ENCODE measurements at places on chromosomes 4 and X.

GRCh38 chr4:126807132-126807531 lies 825.6 kb upstream of the INTU start:
- no peak overlapping the region for H3K27ac ChIP-seq
- H3K4me3 ChIP-seq, result no peak overlapping the region
- H3K36me3 ChIP-seq, result no peaks in the 10 kb centered on the region
- no peaks in the 10 kb centered on the region for H3K4me1 ChIP-seq
- no peaks in the 10 kb centered on the region for H3K27me3 ChIP-seq

- DNase-seq, result no peak
- H3K36me3 ChIP-seq, result no peaks in the 10 kb centered on the region
- no peaks in the 10 kb centered on the region for H3K4me1 ChIP-seq
- H3K27me3 ChIP-seq, result no peaks in the 10 kb centered on the region
Measured at GRCh38 chr4:101527188-101527587, 179.9 kb upstream of the PPP3CA start.

DNA sequence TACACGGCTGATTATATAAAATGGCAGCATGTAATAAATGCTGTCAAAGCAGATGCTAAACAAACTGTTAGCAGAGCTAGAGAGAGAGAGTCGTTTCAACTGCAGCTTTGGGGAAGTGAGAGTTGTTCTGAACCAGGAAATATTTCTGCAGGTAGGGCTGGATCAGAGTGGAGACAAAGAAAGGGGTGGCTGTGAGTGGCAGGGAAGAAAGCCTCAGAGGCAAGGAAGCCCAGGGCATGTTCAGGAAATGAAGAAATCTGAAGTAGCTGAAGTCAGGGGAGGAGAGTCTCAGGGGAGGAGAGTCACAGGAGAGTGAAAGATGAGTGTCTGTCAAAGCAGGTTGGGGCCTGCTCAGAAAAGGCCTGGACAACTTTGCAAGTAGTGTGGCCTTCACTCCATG lies 48.4 kb upstream of the RPS6KA3 start:
- H3K27ac ChIP-seq, result no peak overlapping the region
- H3K36me3 ChIP-seq, result no peaks in the 10 kb centered on the region
- H3K4me1 ChIP-seq, result no peaks in the 10 kb centered on the region
- no peak overlapping the region for H3K4me3 ChIP-seq
- no peaks in the 10 kb centered on the region for H3K27me3 ChIP-seq

DNA sequence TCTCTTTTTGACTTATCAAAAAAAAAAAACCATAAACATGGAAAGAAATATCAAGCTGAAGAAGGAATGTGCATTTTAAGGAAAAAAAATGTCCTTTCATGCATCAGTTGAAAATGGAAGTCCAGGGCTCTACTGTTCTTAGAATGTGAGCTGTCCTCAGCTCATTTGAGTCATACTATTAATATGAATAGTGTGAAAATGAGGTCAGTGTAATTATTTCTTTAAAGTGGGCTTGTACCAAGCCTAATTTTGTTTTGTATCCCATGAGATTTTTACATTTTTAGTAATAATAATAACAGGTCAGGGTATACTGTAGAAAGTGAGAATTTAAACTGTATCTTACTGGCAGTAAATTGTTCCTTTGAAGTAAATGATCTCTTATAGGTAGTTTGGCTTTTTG lies 148.5 kb downstream of the NAA11 start:
- no peak for DNase-seq
- no peaks in the 10 kb centered on the region for H3K27me3 ChIP-seq
- H3K4me1 ChIP-seq, result no peaks in the 10 kb centered on the region
- H3K27ac ChIP-seq, result no peak overlapping the region
- H3K4me3 ChIP-seq, result no peak overlapping the region
- H3K36me3 ChIP-seq, result no peaks in the 10 kb centered on the region

- no peaks in the 10 kb centered on the region for H3K36me3 ChIP-seq
- H3K27ac ChIP-seq, result peak overlapping the region; percentile 17
- H3K4me3 ChIP-seq, result no peak overlapping the region
- no peaks in the 10 kb centered on the region for H3K4me1 ChIP-seq
Measured at GRCh38 chrX:108537005-108537404, 97.4 kb downstream of the COL4A5 start.

DNA sequence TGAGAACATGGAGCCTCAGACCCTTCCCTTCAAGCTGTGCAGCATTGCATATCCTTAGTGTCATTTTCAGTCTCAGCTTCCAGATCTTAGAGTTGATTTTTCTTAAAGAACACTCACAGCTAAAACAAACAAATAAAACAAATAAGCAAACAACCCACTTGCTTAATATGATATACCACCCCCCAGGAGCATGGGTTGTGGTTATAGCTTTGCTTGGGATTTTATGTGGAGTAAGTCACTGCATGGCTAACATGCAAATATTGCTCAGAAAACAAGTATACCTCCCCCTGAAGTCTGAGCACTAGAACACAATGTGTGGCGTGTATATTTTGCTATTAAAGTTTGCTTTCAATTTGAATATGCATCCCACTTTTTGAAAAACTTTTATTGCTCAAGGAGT lies 78.6 kb downstream of the MGST2 start:
- H3K4me3 ChIP-seq, result no peak overlapping the region
- no peak for DNase-seq
- H3K4me1 ChIP-seq, result peaks cover 18% of the 10 kb centered on the region
- no peak overlapping the region for H3K27ac ChIP-seq
- no peaks in the 10 kb centered on the region for H3K36me3 ChIP-seq

DNA sequence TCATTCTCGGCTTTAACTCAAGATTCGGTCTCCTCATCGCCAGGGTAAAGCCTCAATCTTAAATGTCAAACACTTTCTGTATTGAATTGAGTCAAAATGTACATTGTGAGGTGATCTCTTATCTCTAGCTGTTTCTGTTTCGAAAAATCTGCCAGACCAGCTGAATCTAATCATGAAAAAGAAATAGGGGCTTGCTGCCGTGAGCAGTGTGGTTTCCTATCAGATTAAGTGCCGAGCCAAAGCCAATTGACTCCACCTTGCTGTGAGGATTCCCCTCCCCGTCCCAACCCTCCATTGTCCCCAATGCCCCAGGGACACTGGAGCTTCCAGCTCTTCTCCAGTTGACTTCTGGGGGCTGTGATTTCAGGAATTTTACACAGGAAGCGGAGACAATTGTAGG lies 12.5 kb upstream of the CRLF2 start:
- H3K27ac ChIP-seq, result no peak overlapping the region
- H3K4me1 ChIP-seq, result no peaks in the 10 kb centered on the region
- no peaks in the 10 kb centered on the region for H3K27me3 ChIP-seq
- no peak for DNase-seq
- no peaks in the 10 kb centered on the region for H3K36me3 ChIP-seq

DNA sequence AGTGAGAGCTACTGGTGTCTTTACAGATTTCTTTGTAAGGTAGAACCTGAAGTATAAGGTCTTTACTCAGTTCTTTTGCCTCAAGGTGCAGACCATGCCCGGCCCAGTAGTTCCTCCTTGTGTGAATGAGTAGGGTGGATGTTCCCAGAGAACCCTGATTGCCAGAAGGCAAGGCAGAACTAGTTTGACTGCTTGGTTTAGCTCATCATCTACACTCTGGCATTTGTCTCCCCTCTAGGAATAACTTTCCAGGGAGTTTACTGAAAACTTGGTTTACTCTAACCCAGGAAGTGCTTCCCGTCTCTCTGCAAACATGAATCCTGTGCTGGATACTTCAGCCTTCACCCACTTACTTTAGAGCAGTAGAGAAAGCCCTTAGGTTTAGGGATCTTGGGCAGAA lies 29.1 kb downstream of the MCUB start:
- no peak overlapping the region for H3K4me3 ChIP-seq
- no peak for DNase-seq
- no peaks in the 10 kb centered on the region for H3K36me3 ChIP-seq
- H3K27me3 ChIP-seq, result no peaks in the 10 kb centered on the region

GRCh38 chr4:7132730-7133582 lies 59.4 kb upstream of the SORCS2 start:
- no peak for DNase-seq
- no peaks in the 10 kb centered on the region for H3K4me1 ChIP-seq
- no peaks in the 10 kb centered on the region for H3K27me3 ChIP-seq

DNA sequence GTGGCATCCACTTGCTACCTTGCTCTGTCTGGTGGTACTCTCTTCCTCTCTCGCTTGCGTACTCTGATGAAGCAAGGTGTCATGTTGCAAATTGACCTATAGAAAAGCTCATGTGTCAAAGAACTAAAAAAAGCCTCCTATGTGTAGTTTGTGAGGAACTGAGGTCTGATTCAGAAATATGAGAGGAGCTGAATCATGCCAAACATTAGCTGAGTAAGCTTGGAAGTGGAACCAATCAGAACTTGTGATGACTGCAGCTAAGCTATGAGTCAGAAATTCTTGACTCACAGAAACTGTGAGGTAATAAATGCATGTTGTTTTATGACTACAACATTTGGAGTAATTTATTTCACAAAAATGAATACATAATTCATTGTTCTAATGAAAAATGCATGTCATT lies 2138.8 kb downstream of the PCDH7 start:
- no peaks in the 10 kb centered on the region for H3K27me3 ChIP-seq
- no peak for DNase-seq
- H3K4me3 ChIP-seq, result no peak overlapping the region

All from esophagus muscularis mucosa (tissue), 4 donors.